ENCODE measurements at places on chromosomes 3 and 15.

DNA sequence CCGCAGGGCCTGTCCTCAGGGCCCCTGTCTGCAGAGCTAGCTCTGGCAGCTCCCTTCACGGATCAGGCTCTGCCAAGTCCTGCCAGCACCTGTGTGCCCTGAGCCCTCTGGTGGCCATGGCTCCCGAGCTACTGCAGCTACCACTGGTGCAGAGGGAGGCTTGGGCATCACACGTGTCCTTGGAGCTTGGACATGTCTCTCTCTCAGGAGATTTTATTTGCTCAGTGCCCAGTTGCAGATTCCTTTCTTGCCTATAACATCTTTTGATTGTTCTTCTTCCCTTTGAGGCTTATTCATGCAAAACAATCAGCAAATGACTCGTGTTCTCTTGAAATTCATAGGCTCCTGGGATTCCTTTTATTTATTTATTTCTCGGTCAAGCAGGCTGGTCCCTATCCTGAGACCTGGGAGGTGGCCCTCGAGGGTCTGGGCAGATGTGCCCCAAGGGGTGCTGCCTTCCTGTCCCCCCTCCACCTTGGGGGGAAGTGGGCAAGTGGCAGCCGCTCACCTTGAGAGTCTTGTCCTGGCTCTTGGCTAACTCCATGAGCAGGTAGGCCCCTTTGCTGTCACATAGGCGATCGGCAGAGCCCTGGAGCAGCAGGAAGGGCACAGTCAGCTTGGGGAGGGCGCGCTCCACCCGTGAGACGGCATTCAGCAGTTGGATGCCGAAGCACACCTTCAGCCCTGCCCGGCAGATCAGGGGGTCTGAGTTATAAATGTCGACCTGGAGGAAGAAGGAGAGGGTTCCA, 21.9 kb downstream of the ABTB1 start:
- no peak for DNase-seq

- DNase-seq, result no peak
Observed at GRCh38 chr3:28860307-28860706, 420.6 kb upstream of the RBMS3 start.

GRCh38 chr3:145055375-145056076, 1083.9 kb downstream of the DIPK2A start:
- no peak for DNase-seq

- no peak for DNase-seq
Observed at GRCh38 chr3:194220901-194221326, 85.0 kb downstream of the HES1 start.

GRCh38 chr3:2579206-2579605, 480.5 kb downstream of the CNTN4 start:
- no peak for DNase-seq

- DNase-seq, result no peak
Observed at GRCh38 chr15:84981711-84982300, at the start of gene PDE8A. TSS of gene PDE8A (plus strand) at chr15:84981856. CDS start at chr15:84982163, 307 bp downstream.

DNA sequence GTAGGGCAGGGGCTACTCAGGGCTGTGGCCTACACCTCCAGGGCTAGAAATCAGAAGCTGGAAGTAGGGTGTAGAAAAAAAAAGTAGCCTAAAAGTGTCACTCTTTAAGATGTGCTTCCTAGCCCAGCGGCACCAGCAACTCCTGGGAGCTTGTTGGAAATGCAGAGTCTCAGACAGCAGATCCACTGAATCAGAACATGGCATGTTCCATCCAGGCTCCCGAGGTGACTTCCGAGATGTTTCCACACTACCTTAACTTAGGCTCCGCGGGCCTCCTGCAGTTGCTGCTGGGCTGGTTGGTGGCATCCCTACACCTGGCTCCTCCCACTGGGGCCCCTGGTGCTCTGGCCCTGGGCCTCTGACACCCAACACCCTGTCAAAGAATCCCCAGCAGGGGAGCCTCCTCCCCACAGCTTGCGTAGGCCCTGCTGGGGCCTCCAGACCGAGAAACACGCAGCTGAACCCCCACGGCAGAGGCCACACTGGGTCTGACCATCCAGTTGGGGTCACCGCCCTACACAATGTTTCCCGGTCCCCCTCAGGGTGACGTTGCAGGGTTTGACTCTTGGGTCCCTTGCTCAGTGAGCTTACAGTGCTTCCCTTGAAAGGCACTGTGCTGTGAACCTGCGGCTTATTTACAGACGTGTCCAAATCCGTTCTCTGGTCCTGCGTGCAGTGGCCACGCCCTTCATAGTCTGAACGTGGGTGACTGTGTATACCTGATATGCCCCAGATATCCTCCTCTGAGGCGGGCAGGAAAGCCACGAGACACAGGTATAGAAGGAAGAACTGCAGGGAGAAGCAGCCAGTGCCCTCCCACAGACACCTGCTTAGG, 46.5 kb downstream of the FAM174B start:
- no peak for DNase-seq

DNA sequence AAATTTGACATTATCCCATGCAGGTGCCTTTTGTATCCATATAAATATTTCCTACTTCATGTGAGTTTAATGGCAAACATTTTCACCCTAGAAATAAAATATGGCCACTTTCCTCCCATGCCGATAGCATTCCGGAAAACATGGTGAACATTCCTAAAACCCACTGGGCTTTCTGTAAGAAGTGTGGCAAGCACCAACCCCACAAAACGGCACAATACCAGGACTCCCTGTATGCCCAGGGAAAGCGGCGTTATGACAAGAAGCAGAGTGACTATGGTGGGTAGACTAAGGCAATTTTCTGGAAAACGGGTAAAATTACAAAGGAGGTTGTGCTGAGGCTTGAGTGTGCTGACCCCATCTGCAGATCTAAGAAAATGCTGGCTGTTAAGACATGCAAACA, 7.6 kb downstream of the ANXA2 start:
- no peak for DNase-seq

- DNase-seq, result no peak
Observed at GRCh38 chr3:10173095-10173925, 8.6 kb downstream of the IRAK2 start.

DNA sequence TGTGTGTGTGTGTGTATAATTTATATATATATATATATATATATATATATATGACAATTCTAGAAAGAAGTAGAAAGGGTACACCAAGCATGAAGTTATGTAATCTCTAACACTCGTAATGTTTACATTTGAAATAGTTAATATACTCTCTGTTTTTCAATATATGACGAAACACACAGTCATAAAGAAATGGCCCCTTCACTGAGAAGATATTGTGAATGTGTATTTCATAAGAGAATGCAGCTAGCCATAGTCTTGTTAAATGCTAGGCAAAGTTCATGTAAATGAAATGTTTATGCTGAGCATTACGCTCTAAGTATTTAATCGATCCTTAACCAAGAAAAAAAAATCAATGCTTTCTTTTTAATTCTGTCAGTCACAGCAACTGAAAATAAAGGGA, 154.7 kb upstream of the TSPAN3 start:
- DNase-seq, result no peak

DNA sequence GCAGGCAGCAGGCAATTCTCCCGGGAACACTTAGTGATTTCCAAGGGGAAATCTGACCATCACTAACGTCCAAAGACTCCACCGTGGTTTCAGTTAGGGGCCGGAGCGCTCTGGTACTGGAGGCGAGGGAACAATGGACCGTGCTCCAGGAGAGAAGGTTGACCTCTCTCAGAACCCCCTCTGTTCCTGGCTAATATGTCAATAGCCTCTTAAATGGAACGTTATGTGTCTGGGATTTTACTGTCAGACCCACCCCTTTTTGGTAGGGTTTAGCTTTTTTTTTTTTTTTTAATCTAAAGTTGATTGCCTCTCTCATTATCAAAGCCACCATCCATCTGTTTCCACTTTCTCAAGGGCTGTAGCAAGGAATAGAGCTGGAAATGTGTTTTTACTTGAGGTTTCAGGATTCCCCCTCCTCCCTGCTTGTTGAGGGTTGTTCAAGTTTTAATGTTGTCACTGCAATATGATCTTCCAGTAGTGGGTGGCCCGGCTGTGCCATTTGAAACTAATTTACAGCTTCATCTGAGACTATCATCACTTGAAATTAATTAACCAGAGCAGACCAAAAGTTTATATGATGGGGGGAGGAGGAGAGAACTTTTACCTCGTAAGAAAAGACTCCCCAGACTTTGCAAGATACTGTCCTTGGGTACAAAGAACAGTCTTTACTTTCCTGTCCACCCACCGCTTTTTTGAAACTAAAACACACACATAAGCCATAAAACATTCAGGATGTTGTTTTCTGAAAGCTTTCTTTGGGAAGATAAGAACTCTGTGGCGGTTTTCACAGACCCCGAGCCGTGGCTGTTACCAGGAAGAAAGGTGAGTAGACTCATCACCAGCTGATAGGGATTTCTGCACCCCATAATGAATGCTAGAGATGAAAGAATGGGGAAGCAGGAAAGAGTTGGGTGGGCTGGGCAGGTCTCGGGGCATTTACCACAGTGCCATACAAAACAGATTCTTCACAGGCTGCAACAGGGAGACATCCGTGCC, 187.8 kb downstream of the UACA start:
- DNase-seq, result no peak

- no peak for DNase-seq
Observed at GRCh38 chr3:8490079-8490552, 11.5 kb upstream of the LMCD1 start.

- DNase-seq, result no peak
Observed at GRCh38 chr3:49133226-49133951, 539 bp upstream of the LAMB2 start.

- no peak for DNase-seq
Observed at GRCh38 chr15:57112178-57112577, 193.7 kb downstream of the TCF12 start.

DNA sequence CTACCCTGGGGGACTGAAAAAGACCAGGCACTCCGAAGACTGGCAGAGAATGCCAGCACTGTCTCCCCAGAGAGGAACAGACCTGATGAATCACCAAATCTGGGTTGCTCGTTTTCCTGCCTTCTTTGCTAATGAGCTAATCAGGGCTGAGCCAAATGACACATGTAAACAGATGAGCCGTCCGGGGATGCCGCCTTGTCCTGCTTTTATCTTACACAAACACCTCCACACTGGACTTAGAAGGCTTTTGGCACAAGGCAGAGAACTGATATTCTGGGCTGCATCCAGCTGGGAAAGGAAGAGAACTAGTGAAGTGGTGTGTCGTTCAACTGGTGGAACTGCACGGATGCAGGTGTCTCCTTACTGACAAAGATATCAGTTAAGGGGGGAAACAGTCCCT, 88.1 kb downstream of the MECOM start:
- no peak for DNase-seq

GRCh38 chr3:120858521-120858920, 49.5 kb upstream of the STXBP5L start:
- no peak for DNase-seq

DNA sequence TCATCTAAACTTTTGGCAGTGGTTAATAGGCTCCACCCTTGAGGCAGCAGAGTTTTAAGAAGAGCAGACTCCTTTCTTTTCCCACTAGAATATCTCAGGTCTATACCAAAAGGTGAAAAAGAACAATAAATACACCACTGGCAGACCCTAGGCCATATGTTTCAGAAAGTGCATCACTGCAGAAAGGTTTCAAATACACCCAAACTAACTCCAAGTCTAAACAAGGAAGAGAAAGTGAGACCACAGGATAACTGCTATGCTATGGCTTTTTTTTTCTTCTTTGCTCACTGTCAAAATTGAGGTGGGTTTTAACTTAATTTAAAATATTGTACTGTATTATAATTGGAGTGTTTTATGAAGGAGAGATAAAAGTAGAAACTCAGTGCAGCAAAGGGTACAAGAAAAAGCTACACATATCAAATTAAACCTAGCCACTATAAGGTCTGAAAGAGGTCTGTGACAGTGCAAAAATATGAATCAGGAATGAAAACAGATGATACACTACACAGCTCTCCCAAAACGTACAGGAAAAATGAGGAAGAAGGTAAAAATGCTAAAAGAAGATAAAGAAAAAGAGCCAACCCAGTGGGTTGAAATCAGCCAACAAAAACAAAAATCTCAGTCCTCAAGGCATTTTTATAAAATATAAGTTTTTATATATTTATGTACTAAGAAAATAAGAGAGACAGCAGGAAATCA, 8.4 kb downstream of the SNX4 start:
- no peak for DNase-seq

DNA sequence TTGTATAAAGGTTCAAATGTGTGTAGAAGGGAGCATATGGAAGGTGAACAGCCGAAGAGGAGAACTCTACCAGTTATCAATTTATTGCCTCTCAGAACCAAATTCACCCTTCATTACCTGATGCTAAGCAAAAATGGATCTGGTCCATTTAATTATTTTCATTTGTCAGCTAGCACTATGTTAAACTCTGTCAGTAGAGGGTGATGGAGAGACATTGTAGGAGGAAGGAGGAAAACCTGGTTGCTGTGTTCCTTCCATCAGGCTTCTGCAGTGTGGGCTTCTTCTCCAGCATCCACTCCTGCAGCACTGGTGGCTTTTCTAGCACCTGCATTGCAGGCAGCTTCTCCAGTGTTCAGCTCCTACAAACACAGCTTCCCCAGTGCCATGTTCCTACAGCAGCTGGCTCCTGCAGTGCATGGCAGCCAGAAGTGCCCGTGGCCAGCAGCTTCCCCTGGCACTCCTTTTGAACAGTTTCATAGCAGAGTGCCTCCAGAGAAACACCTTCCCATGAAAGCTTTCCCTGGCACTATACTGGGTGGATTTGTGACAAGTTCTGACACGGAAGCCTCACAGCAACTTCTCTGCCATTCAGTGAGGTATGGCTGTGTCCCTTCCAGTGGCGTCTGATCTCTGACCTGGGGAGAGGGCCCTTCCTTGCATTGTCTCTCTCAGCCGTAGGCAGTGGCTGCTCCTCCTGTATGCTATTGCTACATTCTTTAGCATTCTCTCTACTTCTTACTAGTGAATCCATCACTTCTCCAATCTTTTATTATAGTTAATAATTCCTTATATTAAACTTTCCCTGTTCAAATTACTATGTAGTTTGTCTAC, 14.6 kb upstream of the IL17RD start:
- no peak for DNase-seq
